Activated naive CD8-positive, alpha-beta T cell treated with anti-CD3 and anti-CD28 coated beads, Interleukin-2, amount 50 U/mL, for 16 hours (primary cell): ENCODE measurements at places on chromosomes 4 and X.

DNA sequence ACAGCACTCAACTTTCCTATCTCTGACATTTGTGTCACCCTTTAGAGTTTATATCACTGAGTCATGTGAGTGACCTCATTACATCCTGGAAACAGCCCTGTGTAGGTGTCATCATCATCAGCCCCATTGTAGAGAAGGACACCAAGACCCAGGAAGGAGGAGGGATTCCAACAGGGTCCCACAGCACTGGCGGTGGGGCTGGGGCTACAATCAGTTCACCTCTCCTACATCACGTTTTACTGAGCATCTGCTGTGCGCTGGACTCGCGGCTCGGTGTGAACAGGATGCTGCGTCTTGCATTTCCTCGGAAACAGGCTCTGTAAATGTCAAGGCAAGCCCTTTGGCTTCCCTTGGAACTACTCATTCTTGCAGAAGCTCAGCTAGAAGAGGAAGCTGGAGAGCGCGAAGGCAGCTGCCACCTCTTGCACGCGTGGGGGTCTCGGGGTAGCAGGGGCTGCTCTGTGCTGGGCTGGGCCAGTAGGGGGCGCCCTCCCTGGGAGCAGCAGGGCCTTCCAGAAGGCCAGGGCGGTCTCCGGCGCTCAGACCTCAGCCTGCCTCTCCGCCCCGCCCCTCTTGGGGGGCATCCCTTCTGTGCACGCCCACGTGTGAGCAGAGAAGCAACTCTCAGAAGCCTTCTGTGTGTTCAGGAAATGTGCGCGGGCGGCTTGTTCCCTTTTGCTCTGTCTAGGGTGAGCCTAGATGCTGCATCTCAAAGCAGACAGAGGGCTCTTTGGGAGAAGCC is 29.0 kb downstream of the REELD1 start:
- peak; percentile 17 for DNase-seq

GRCh38 chr4:77776182-77777134 is 42.7 kb downstream of the CNOT6L start:
- DNase-seq = no peak

GRCh38 chr4:16222957-16223527 is 3.2 kb downstream of the TAPT1 start:
- DNase-seq = no peak

DNA sequence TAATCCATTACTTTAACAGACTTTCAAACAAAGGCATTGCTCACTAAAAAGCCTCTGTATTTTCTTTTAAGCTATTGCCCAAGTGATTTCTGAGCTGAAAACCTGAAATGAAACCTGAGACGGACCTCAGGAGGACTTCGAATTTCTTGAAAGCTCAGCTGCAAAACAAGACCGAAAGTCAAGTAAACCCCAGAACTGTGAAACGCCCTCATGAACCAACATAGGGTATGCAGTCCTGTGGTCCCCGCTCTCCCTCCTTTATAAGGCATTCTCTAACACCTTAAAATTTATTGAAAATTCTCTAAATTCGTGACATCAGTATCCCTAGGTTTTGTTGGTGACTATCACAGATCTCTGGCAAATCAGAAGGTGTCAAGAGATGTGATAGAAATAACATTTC is 91.8 kb downstream of the SHISA3 start:
- no peak for DNase-seq

DNA sequence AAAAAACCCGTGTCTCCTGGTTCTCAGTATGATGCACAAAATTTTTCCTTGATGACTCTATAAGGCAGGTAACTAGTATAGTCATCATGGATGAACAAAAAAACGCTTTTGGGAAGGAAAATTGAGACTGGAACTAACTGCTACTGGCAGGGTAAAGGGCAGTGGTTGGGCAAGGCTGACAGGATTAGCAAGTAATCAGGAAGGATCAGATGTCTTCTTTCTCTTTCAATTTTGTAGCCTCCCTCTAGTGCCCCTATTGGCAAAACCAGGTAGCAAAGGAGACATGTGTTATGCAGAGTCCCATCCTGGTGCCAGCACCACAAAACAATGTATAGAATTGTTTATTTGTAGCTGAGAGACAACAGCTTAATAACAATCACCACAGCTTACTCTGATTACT is 12.8 kb upstream of the SLITRK4 start:
- no peak for DNase-seq

GRCh38 chr4:73070074-73070390 is 516 bp upstream of the COX18 start:
- DNase-seq = no peak

DNA sequence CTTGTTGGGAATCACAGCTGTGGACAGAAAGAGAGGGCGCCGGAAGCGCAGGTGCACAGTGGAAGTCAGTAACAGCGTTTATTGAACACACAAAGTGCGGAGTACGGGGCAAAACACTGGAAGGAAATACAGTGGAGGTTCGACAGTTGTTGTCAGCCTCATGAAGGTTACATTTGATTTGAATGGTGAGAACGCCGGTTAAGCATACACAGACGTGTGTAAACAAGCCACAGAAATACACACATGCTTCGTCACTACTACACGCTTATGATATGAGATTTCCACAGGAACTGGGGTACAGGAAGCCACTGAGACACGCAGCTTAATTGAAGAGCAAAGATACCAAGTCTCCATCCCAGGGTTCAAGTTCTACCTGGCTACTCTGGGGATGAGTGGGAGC is 12.0 kb downstream of the CCKAR start:
- DNase-seq = no peak

DNA sequence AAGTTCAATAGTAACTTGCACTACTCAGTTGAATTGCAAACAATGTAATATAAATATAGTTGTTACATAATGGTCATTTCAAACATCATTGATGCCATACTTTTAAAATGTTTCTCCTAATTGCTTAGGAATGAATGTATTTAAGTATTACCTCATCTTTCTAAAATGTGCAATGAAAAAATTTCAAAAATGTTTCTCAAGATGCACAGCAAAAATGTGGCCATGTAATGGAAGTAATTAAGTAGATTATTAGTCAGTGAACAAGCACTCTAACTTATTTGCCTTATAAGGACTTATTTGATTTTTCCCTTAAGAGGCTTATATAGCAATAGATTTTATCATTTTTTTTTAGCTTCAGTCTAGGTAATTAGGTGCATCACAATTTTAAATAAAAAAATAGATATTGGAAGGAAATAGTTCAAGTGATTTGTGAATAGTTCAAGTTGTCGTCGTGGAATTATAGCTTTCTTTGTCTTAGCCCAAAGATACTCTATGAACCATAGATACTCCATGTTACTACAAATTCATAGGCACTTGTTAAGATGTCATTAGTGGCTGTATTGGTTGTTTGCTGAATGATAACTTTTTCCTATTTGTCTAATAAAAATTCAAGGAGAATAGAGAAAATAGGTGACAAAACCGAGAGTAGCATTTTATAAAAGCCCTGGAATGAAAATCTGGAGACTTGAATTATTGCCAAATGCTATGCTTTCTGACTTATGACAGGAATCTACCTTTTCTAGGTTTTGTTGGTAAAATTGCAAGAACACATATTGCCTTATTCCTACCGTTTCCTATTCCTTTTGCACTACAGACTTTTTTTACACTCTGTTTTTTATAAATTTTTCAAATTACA is 118.5 kb downstream of the TLL1 start:
- DNase-seq = no peak

GRCh38 chr4:56655209-56655626 is 25.9 kb downstream of the HOPX start:
- no peak for DNase-seq

GRCh38 chrX:10444204-10444603 is 176.2 kb downstream of the MID1 start:
- no peak for DNase-seq

- DNase-seq = no peak
These were observed 56.2 kb downstream of the TRIML1 start for GRCh38 chr4:188195389-188195985.

DNA sequence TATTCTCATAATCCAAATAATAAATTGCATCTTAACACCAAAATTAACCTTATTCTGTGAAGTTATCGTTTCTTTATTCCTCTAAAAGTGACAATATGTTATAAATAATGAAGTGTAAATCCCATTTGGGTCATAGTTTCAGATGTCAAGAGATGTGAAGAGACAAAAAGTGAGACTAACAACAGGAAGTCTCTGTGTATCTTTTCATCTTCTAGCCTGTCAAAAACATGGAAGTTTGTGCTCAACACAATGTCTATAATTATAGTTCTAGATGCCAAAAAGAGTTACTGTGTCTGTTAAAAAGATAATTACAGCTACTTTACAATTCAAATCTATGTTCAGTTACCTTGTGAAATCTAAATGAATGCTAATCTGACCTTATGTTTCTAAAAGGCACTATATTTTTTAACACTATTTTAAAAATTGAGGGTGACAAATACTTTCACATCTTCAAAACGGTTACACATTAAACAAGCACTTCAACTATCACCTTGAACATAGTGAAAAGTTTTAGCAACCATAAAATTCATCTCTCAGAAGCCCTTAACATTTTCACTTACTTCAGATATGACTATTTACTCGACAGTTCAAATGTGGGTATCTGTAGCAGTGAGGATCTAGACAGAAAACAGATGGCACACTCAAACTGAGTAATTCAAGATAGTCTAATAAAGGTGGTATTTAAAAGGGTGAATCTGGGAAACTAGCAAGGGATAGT is 509.8 kb downstream of the ARAP2 start:
- DNase-seq = no peak

- no peak for DNase-seq
These were observed 48.2 kb downstream of the STK26 start for GRCh38 chrX:132071254-132071653.

DNA sequence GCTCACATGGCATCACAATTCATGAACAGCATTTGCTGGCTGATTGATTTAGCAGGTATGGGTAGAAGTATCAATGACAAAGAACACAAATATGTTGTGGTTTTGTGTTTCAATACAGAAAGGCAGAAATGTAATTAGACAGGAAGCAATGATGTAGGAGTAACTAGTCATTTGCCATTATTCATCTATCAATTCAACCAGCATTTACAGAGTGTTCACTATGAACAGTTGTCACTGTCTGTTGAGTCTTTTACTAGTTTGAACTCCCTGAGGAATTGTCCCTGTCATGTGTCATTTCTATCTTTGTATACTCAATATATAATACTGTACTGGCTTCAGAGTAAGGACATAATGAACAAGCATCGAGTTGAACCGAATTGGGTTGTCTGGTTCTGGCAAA is 51.5 kb upstream of the ARHGAP24 start:
- no peak for DNase-seq

- DNase-seq = no peak
These were observed 663 bp upstream of the USP53 start for GRCh38 chr4:119211867-119212233.

DNA sequence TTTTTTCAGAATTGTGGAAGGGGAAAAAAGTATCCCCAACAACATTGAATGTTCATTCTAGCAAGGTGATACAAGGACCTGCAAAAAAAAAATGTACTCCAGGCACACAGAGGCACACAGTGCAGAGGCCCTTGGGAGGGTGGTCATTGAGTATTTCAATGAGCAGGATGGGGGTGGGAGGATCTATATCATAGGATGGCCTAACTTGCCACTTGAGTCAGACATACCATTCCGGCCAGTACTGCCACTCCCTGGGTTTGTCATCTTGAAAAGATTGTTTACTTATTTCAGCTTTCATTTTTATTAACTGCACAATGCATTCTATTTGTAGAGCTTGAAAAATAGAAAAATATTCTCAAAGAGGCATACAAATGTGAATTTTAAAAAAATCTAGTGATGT is 18.7 kb downstream of the ZNF595 start:
- DNase-seq = no peak

GRCh38 chr4:181259081-181259709 is 984.0 kb upstream of the TENM3 start:
- no peak for DNase-seq

DNA sequence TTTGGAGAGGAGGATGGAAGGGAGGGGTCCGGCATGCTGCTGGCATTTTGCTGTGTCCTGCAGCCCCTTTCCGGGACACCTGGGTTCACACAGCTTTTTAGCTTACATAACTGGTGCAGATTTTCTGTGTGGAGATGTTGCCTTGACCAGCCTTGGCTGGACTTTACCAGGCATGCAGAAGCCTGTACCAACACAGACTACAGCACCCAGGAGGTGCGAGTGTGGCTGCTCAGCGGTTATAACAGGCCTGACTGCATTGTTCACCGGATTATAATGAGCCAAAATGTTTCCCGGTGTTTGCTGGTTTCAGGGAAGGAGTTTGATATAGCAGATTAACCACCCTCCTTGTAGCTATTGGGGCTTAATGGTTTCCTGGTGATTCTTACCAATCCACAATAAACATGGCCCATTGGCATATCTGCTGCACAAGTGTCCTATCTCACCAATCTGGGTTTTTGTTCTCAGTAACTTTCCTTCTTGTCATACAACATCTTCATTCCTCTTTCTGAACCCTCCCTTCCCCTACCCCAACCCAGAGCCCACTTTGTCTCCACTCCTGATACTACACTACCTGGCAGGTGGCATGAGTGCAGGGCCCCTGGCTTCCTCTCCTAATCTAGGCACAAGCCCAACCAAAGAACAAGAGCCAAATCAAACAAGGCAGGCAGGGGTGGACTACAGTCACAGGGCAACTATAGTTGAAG is 3.9 kb downstream of the RPL10 start:
- no peak for DNase-seq

GRCh38 chr4:149987330-149988086 is 90.7 kb upstream of the DCLK2 start:
- DNase-seq = no peak

- DNase-seq = no peak
These were observed 337.5 kb downstream of the GRIA2 start for GRCh38 chr4:157558016-157558415.

- DNase-seq = no peak
These were observed 125.3 kb downstream of the TET2 start for GRCh38 chr4:105272002-105272401.

DNA sequence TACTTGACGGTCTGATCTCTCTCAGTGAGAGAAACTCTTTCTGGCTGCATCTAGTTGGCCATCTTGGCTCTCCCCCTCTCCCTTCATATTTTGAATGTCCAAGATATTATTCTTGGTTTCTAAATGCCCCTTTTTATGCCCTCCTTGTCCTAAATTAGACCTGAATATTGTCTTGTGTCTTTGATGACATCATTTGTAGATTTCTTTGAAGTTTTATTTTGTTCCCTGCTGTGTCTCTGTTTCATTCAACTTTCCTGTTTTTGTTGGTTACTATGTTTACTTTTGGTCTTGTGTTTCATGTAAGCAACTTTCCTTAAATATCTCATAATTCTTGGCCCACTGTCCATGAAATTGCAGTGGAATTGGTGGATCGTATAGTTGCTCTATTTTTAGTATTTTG is 46.1 kb upstream of the PASD1 start:
- no peak for DNase-seq

GRCh38 chr4:167614866-167615265 is 380.6 kb upstream of the SPOCK3 start:
- no peak for DNase-seq

DNA sequence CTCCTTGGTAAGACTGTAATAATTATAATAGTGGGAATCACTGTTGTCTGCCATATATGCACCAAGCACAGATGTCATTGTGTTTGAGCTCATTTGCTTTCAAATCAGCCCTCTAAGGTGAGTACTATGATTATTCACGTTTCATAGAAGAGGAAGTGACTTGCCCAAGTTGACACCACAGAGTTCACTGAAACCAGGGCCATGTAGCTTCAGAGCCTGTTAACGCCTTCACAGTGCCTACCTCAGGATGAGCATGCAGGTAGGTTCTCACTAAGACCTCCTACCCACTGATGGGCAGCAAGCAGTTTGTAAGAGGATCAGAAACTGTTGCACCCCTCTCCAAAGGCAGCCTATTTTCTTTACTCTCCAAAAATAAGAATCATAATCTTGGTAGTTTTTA is 27.4 kb downstream of the TMPRSS11A start:
- no peak for DNase-seq

- DNase-seq = no peak
These were observed 877.3 kb upstream of the INTU start for GRCh38 chr4:126755506-126755905.
